ENCODE measurements at places on chromosomes 3 and 15.

GRCh38 chr15:31128919-31129768 lies 27.6 kb upstream of the TRPM1 start:
- no peak for DNase-seq

- DNase-seq = no peak
These were observed 205.7 kb upstream of the ROBO1 start for GRCh38 chr3:79973482-79973881.

- DNase-seq = no peak
These were observed 62.6 kb downstream of the DUT start for GRCh38 chr15:48393645-48394506.

DNA sequence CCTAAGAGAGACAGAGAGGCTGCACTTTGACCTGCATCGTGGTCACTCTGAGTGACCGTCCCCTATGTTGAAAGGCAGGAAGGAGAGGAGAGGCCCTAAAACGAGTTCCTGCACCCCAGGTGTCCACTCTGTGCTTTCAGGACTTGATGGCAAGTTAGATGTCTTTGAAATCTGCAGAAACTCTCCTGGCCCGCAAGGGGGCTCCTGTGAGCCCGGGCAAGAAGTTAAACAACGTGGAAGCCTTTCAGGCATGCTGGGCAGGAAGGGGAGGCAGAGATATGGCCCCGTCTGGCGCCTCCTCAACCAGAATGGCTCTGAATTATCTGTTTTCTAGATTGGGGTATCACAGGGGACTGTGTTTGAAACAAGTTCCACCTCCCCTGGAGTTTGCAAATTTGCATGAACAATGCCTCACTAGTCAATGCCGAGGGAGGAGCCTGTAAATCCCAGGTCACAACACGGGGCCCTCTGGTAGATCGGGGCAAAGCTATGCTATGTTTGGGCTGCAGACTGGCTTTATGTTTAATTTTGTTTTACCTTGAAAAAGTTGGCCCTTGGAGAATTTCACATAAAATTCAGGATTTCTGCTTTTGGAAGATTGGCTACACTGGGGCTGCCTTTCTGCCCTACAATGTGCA lies 9.8 kb downstream of the CTXND1 start:
- no peak for DNase-seq

DNA sequence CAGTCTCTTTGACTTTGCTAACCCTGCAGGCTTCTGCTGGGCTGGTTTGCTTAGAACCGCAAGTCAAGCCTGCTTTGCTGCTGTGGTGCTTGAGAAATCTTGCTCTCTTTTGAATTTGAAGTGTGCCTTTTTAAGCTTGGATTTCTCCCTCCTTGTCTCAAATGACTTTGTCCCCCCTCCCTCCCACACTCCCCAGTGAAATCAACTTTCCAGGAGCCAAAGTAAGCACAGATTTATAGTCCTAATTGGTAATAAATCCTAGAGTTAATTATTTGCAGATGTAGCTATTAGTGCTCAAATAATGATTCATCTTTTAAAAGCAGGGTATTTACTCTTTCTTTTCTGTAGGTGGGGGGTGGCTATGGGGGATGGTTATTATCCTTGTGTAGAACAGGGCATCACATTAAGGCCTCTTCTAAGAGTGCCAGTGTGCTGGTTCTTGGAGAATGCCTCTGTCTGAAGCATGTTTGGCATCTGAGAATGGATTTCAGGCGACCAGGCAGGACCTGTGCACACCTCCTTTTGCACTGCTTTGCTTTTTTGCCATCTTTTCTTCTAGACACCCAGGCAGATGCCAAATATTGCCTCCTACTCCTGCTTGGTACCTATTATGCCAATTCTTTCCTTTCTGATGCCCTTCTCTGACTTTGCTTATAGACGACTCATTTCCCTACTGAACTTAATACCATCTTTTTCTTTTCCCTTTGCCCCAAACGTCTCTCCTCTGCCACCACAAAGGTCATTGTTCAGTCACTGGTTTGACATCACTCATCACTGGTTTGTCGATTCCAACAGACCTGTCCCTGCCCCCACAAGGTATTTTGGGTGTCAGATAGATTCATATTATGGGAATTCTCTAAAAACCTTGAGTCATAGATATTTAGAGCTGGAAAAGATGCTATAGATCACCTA lies 50.7 kb downstream of the CLDN11 start:
- peak; percentile 18 for DNase-seq

- DNase-seq = no peak
These were observed 171.6 kb downstream of the PPM1L start for GRCh38 chr3:160927620-160928019.

DNA sequence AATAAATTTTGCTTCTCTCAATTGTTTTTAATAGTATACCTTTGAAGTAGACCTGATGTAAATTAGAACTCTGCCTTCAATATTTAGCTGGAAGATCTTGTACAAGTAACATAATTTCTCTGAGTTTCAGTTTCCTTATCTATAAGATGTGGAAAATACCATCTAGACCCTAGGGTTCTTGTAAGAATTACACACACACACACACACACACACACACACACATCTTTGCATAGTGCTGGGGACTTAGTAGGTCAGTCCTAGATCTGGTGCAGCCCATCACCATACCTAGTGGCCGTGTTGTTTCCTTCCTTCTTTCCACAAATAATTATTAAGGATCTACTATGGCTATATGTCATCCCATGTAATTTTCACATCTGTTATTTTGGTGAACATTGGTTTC lies 11.0 kb downstream of the TRAT1 start:
- DNase-seq = no peak

DNA sequence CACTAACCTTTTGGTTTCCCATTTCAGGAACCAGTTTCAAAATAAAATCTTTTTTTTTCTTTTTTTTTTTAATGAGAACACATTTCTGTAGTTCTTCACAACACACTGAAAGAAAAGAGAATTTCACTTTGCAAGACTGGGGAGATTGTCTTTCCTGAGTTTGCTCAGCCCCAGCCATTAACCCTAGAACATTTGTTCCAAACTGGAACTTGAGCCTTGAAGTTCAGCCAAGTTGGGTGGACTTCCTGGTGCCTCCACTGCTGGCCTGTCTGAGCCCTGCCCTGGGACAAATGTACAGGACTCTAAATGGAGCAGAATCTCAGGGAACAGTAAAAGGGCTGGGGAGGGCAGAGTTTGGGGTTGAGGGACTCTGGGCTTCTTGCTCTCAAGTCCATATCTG lies 196.4 kb upstream of the LPP start:
- no peak for DNase-seq

DNA sequence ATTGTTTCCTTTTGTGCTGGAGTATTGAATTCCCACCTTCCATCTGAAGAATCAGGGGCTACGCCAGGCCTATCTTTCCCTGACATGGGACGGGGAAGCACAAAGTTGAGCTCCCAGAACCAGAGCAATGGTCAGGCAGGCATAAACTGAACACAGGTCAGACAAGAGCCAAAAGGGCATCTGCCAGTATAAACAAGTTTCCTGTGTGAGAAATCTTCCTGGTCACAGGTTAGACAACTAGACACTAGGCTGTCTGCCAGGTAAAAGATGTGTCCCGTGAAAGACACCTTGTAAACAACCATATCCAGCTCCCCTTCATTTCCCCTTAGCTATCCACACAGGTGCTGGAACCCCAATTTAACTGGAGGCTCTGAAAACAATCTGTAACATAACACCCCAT lies 44.0 kb upstream of the CD96 start:
- DNase-seq = no peak

GRCh38 chr3:152073267-152073666 lies 195.5 kb upstream of the MBNL1 start:
- no peak for DNase-seq

DNA sequence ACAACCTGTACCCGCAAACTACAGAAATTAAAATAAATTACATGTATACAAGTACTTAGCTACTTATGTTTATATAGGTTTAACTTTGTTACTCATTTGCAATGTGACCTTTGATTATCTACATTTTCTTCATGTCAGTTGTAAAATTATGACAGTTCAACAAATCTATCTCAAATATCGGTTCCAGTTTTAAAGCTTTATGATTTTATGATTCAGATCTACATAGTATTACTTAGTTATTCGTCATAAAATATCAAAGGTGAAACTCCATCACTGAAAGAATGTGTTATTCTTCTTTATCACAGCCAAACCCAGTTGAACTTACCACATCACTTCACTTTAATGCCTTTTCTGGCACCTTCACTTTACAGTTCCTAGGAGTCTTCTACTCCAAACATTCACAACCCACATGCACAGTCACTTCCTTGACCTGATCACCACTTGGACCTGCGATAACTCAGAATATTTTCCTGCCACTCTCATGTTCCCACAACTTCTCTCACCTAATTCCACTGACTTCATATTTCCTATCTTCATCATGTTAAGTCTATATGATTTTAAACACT lies 47.2 kb downstream of the SLITRK3 start:
- DNase-seq = no peak
